Foreskin fibroblast (primary cell): ENCODE measurements at places on chromosomes 12 and 14.
A peak's percentile ranks its signal among the peaks of the same experiment; 100 is the strongest.

GRCh38 chr12:70449074-70449752 is 83.1 kb downstream of the KCNMB4 start:
- DNase-seq, result peak; percentile 75

- no peak for DNase-seq
Measured at GRCh38 chr12:5507401-5507935, 75.6 kb downstream of the NTF3 start.

GRCh38 chr12:1843641-1844005 is 23.3 kb downstream of the LRTM2 start:
- no peak for DNase-seq

DNA sequence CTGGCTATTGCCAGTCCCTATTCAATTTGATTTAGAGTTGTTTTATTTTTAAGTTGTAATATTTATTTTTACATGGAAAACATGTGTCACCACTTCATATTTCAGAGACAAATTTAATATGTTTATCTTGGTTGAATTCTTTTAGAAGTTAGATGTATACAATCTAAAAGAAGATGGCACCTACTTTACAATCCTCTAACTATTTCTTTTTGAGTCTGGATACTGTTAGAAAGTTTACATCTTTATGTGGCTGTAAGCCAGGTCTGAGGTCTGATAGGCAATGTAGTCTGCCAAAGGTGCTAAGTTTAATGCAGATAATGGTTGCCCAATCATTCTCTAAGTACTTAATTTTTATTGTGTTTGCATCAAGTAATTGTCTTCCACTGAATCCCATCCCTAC is 7.2 kb upstream of the LMO3 start:
- no peak for DNase-seq

- no peak for DNase-seq
Measured at GRCh38 chr14:75811136-75811829, 150.2 kb downstream of the TTLL5 start.

GRCh38 chr14:105168496-105168978 is at the start of gene JAG2:
JAG2 (minus strand) TSS chr14:105168776; CDS start chr14:105168420, 356 bp downstream.
- no peak for DNase-seq

DNA sequence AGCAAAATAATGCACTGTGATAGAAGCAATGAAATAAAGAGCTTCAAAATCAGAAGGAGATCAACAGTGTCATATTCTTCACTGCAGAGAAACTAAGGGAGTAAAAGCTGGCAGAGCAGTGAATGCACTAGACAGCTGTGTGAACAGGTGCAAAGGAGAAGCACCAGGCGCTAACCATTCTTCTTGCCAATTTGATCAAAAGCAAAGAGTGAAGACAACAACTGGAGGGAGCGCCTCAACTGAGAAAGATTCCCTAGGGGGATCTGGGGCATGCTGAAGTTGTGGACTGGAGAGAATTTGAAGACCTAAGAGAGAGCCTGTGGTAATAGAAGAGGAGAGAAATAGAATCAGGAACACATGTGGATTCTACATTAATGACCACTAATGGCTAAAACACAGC is 50.4 kb upstream of the OVCH1 start:
- no peak for DNase-seq

DNA sequence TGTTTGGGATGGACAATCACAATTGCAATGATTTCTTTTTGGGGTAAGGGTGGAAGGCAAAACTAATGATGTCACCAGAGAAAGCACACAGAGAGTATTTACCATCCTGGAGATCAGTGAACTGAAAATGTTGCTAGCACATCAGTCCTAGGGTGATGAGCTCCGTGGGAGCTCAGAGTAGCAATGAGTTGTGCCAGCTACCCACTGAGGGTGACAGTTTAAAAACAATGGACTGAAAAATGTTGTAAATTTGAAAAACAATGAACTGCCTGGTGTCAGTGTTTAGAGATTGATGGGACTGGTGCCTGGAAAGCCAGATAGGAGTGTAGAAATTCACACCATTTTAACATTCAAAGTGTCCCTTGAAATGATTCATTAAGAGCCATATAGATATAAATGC is 198.5 kb downstream of the ATP23 start:
- DNase-seq, result no peak

DNA sequence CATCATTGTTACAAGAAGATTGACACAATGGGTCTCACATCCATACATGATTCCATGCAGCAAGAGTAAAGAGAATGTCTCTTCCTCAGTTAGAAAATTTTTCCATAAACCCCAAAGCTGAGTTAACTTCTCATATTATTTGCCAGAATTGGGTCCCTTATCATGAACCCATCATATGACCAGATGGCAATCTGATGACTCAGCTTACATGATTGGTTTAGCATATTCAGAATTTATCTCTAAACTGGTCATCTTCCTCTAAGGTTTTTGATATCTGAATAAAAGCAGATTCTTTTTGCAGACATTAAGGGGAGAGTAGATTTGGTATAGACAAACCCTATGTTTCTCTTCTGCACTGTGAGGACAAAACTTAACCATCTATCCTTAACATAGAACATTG is 174.9 kb downstream of the PIK3C2G start:
- DNase-seq, result no peak

DNA sequence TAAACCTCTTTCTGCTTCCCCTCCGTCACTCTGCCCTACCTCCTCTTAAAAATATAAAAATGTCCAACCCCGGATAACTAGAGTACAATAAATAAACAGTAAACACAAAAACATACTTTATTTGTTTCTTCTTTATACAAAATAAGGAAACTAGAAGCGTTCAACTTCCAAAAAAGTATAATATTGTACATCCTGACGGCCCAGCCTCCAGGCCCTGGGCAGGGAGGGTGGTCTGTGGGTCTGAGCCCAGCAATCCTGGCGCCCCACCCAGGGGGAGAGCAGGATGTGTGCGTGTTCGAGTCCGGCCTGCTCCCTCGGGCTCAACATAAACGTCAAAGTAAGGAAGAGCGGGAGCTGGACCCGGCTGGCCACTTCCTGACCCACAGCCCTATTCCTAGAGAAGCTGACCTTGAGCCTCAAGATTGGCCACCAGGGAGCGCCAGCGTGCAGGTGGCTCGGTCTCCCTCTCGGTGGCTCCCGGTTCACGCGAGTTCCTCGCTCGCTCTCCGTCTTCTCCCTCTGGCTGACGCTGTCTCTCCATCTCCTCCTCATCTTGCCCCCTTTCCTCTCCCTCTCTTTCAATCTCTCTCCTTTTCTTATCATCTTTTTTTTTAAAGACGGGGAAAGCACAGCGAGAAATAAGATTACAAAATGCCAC is 9.4 kb downstream of the LHX5 start:
- DNase-seq, result peak; percentile 63

- no peak for DNase-seq
Measured at GRCh38 chr12:63036216-63036973, 101.4 kb upstream of the PPM1H start.

DNA sequence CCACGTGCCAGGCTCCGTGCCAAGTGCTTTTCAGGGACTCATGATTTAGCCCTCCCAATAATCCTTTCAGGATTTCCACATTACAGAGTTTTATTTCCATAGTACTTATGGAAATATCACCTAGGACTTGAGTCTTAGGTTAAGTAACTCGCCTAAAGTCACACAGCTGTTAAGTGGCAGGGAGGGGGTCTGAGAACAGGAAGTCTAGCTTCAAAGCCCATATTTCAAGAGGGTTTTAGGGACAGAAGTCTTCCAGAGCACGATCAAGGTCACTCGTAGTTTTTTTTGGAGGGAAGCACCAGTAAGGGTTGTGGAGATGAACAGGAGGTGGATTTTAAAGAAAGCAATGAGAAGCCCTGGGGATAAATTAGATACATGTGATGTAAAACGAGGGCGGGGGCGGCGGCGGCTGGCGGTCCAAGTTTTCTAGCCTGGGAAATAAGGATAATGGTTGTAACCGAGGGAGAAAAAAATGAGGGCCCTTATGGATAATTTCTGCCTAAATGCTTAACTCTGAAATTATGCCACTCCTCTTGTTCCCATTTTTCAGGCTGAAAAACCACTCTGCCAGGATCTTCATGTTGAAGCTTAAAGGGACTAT is 192.6 kb upstream of the FOXN3 start:
- no peak for DNase-seq
